ENCODE measurements at places on chromosomes 16 and 17. TPM values are rescaled to one million over a fixed set of nuclear protein-coding genes. Genes with fewer than 3 reads are reported as not detected.

GRAP gene
- total RNA-seq: 0.07 TPM

HOXB4 gene
- 0.20 TPM for total RNA-seq

NAA60 gene
- total RNA-seq: 18.8 TPM

SLC16A5 gene
- total RNA-seq: not detected

PRR15L gene
- not detected for total RNA-seq

DNA sequence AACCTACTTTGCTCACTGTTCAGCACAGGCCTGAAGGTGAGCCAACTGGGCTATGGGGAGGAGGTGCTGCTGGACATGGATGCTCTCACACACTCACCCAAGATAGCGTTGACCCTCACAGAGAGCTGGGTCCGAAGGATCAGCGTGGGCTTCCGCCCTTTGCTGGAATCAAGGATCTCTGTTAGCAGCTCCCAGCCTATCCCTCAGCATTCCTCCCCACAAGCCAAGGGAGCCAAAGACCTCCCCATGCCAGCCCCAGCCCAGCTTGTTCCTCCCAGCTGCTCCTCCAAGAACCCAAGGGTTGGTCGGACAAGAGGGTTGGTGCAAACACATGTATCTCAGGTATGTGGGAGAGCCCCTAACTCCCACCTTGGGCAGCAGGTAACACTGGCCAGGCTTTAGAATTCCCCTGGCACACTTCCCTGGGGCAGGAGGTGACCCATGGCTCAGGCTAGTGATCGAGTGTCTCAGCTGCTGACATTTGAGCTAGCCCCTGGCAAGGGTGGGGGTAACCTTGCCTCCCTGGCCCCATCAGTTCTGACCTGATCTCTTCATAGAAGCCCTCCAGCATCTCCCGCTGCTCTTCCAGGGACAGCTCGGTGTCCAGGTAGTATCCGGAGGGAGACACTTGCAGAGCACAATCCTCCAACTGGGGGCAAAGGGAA lies 8.3 kb downstream of the FHOD1 start:
- no peak for DNase-seq

DNA sequence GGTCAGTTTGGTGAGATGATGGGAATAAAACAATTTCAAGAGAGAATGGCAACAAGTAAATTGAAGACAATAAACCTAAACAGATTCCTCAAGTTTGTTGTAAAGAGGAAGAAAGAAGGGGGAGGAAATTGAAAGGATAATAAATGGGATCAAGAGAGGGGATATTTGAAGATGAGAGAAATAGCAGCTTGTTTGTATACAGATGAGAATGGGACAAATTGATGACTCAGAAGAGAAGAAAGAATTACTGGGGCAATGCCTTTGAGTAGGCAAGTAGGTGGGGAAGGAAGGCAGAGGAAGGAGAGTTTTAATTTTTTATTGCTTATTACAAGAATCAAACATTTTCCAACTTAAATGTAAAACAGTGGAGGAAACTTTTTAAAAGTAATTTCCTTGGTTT lies 98.3 kb downstream of the CHD9 start:
- DNase-seq: no peak

DNA sequence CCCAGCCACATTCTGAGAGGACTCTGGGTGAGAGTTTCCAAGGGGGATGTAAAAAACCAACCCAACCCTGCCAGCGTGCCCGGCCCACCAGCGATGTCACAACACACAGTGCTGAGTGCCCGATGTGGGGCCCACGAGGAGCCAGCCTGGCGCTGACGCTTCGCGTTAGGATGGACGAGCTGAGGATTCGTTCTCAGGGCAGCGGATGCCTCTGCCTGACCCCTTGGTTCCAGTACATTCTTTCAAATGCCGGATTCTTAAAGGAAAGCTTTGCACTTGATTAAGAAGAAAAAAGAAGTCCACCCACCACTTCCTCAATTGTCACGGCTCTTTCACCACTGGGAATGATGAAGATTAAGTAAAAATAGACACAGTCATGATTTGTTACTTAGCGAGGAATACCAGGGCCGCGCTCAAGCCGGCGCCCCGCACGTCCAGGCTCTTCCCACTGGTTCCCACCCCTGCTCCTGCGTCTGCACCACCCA lies 79.4 kb downstream of the IRF8 start:
- DNase-seq: no peak

GRCh38 chr16:50371936-50372595 lies 3.3 kb upstream of the BRD7 start:
- no peak for DNase-seq

DNA sequence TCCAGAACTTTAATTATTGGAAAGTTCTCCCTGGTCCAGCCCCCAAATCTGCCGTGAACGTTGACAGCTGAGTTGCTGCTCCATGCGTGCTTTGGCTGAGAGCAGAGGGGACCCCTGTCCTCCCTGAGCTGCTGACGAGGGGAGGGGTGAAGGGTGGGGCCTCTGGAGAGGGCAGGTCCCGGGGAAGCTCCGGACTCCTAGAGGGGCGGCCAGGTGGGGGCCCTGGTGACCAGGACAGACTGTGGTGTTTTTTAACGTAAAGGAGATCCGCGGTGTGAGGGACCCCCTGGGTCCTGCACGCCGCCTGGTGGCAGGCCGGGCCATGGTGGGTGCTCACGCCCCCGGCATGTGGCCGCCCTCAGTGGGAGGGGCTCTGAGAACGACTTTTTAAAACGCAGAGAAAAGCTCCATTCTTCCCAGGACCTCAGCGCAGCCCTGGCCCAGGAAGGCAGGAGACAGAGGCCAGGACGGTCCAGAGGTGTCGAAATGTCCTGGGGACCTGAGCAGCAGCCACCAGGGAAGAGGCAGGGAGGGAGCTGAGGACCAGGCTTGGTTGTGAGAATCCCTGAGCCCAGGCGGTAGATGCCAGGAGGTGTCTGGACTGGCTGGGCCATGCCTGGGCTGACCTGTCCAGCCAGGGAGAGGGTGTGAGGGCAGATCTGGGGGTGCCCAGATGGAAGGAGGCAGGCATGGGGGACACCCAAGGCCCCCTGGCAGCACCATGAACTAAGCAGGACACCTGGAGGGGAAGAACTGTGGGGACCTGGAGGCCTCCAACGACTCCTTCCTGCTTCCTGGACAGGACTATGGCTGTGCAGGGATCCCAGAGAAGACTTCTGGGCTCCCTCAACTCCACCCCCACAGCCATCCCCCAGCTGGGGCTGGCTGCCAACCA lies at the start of gene MC1R:
Gene MC1R (plus strand): TSS at position 410 of the 895 bp plus-strand sequence. CDS start 397 bp downstream, at position 807.
- no peak for DNase-seq

DNA sequence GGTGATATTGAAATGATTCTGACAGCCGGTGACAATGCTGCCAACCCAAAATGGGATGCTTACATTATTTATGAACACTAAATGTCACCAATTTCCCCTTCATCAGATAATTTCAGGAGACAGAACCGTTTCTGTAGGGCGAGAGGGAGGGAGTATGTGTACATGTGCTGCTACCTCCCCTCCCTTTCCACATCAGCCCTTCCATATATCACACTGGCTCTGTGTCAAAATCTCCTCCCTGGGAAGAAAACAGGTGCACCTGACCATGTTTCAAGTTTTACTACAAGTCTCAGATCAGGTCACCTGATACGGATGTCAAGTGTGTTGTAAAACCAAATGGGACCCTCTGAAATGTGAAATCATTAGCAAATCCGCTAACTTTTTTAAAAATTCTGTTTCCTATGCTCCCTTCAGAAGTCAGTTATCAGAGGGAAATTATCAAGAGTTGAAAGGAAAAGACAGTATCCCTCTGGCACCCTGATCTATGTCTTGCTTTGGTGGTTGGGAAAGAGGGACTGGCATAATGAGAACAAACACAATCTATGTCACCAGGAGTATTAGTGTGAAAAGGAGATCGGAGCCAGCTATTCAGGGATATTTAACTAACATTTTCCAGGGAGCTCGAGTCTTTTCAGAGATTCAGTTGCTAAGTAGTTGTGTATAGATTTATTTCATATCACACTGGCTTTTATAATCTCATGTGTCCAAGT lies 1002.3 kb upstream of the CDH8 start:
- DNase-seq: no peak

DNA sequence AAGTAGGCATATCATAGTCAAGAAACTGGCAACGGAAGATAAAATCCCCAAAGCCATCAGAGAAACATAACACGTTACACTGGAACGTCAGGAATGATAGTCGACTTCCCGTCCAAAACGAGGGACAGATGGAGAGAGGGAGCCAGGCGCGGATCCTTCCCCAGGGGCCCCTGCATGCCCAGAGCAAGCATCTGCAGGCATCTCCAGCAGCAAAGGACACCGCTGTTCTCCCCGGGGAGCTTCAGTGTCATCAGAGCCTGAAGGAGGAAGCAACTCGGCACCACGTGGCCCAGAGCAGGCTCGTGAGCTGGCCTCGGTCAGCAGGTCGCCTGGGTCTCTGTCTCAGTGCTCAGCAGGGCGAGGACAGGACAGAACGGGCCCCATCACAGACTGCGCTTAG lies 50.1 kb downstream of the LMF1 start:
- no peak for DNase-seq

GRCh38 chr17:30954046-30954830 lies 16.6 kb upstream of the RNF135 start:
- DNase-seq: no peak

GRCh38 chr16:15491411-15491810 lies 57.0 kb downstream of the BMERB1 start:
- DNase-seq: no peak

DNA sequence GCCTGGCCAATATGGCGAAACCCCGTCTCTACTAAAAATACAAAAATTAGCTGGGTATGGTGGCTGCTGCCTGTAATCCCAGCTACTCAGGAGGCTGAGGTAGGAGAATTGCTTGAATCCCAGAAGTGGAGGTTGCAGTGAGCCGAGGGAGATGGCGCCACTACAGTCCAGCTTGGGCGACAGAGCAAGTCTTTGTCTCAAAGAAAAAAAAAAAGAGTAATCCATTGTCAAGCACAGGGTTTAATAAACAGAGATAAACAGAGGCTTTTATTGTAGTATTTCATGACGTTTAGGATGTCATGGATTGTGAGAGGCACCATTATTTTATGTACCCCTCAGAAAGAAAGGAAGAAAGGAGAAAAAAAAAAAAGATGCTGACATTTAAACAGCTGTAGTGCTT lies 75.2 kb upstream of the RNU2-1 start:
- no peak for DNase-seq

GRCh38 chr16:86630471-86630870 lies 52.1 kb downstream of the FOXL1 start:
- peak; percentile 46 for DNase-seq

DNA sequence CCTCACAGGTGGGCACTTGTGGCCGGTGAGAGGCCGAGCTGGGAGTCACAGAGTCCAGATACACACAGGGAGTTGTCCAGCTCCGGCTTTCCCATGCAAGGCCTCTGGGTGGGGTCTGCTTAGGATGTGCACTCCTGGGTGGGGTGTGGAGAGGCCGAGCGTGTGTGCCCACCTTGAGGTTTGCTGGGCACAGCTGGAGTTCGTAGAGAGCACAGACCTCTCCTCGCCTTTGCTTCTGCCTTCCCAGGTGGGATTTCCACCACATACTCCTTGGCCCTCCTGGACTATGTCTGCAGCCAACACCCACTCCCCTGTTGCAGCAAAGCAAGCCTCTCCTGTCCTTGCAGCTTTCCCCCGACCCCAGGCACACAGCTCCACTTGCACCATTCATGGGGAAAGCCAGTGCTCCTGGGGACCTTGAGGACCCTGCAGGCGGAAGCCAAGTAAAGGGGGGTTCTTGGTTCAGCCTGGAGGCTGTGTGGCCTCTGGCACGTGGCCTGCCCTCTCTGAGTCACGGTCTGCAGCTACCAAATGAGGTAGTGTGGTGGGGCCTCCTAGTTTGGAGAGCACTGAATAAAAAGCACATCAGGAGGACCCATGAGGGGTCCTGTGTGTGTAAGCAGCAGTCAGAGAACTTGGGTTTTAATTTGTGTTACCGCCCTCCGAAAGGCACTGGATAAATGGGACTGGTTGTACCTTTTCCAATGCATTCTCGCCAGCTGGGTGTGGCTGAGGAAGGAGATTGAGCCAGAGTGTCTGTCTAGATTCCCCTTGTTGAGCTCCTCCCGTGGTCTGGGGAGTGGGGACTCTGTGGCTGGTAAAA lies 31.5 kb downstream of the MPRIP start:
- DNase-seq: no peak

DNA sequence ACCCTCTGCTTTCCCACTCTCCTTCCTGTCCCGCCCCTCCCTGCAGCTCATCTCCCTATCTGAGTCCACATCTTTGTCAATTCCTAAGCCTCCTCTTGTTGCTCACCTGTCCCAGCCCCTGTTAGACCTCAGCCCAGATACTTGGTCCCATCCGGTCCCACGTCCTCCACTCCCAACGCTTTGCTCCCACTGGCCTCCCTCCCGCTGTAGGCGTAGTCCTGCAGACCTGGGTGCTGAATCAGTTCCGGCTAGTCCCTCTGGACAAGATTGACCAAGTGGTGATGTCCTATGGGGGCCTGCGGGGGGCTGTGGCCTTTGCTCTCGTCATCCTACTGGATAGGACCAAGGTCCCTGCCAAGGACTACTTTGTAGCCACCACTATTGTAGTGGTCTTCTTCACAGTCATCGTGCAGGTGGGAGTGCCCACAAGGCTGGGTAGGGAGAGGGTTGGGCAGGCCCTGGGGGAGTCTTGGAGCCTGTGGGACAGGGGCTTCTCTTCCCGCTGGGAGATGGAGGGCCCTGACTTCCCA lies 8.0 kb downstream of the SLC9A5 start:
- DNase-seq: no peak

- no peak for DNase-seq
Measured at GRCh38 chr17:8522577-8522976, 86.9 kb downstream of the NDEL1 start.
